ENCODE measurements at places on chromosomes 6 and 20. TPM values are rescaled to one million over a fixed set of nuclear protein-coding genes. Genes with fewer than 3 reads are reported as not detected.

DNA sequence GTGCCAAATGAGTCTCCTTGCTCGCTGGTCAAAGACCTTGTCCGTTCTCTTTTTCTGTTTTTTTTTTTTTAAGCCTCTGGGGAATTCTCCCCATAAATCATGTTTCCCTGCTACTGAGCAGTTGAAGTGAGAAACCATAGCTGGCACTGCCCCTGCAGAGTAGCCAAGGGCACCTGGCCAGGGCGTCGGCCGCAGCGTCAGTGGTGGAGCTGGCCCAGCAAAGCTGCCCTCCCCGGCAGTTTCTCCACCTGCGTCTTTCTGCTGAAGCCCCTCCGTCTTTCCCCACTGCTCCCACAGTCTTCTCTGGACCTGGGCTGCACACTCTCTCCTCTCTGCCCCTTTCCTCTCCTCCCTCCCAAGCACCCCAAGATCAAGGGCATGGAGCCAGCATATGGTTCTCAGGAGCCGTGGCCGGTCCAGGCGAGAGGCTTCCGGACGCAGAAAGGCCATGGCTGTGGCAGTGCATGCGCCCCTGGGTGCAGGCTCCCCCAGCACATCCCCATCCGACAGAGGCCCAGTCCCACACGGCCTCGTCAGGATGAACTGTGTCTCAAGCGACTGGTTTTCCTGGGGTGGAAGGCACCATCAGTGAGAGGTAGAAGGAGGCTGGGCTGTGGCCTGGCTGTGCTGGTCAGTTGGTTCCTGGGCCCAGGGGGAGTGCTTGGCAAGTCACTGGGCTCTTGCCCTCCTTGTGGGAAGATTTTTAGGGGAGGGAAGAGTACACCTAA is 218.1 kb downstream of the ERMARD start:
- peak; percentile 41 for DNase-seq

DNA sequence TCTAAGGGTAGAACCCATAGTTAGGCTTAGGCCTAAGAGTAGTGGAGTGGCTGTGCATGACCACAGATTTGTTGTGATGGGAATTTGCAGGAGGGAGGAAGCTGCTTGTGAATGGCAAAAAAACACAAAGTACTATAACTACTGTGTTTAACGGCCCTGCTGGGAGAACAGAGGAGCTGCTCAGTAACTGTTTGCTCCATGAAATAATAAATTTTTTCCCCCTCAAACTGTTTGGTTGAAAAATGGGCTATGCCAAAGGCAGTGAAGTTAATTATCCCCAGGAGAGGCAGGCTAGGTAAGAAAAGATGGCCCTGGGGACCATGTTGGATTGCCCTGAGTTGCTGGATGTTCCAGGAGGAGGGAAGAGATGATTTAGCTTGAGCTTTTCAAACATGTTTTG is 256.5 kb upstream of the PRND start:
- no peak for DNase-seq

DNA sequence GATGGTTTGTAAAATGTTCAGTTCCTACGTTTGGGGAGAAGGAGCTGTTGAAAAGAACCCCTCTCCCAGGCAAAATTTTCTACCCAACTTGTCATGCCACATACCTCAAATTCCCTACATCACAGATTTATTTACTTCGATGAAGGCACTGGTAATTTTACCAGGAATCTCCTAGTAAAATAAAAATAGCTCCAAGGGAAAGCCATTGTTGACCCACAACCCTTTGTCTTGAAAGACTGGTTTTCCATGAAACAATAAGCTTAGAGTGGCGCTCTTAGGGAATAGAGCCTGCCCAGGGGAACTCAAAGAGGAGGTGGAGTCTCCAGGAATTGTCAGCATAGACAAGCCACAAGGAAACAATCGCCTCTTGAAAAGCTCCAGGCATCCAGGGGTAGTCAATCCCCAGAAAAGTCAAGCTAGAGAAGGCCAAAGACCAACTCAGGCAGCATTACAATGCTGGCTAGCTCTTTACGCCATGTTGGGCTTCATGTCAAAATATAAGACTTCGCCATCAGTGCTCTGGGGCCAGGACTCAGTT is 99.2 kb upstream of the RREB1 start:
- DNase-seq: no peak

GRCh38 chr20:32337937-32338661 is 20.0 kb upstream of the ASXL1 start:
- no peak for DNase-seq

Gene DEFB132
- total RNA-seq: not detected

GRCh38 chr20:33351696-33352095 is 49.6 kb downstream of the CDK5RAP1 start:
- DNase-seq: no peak

Gene ZSCAN31
- 8.2 TPM for total RNA-seq

GRCh38 chr6:41723530-41724227 is 11.7 kb downstream of the TFEB start:
- peak; percentile 91 for DNase-seq

DNA sequence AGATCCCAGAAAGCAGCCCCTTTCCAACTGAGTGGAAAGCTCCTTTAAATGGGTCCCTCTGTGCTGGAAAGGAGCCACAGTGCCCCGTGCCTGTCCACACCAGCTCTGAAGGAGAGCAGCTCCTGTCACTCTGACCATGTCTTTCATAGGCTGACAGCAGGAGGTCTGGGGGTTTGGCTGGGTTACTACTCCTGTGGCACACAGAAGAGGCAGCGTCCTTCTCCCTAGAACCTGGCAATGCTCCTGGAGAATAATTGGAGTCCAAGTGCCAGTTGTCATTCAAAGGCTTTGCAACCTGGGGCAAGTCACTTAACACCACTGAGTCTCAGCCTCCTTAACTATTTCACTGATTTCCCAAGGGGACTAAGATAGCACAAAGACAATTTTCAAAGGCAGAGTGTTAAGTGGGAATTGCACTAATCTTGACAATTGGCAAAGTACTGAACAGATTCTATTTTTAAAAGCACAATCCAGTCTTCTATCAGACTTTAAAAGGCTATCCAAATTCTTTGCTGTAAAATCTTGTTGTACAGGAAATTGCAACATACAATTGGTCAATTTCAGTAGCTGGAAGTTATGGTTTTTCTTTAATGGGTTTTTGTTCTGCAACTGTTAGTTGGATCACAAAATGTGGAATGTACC is 457.2 kb downstream of the KIF16B start:
- no peak for DNase-seq

Gene LPIN3
- total RNA-seq: 85.0 TPM

DNA sequence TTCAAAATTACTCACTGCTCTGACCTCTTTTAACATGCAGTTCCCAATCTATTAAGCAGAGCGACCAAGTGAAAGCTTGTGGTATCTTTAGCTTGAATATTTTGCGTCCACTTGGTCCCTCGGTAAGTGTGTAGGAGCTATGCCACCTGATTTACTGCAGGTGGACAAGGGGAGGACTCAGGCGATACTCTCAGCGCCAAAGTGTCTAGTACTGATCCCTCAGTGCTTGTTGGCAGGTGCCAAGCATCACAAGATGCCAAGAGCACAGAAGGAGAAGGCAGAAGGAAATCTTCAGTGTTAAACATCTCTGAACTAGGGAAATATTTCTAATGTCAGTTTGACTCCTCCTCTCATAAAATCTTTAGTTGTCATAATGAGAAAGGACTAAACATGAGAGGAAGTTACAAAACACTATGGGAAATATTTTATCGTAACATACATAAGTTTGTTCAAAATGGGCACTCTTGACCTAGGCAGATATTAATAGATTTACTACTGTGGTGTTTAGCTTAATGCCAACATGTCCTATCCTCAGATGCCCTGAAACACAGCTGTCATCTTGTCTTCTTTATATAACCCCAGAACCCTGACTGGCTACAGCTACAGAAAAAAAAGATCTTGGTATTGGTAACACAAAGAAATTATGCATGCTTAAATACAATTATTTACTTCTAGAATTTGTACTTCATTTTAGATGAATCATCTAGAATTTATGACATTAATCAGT is 19.5 kb downstream of the NHLRC1 start:
- DNase-seq: no peak

- no peak for DNase-seq
Measured at GRCh38 chr20:60470366-60470765, 512.1 kb downstream of the CDH26 start.

DNA sequence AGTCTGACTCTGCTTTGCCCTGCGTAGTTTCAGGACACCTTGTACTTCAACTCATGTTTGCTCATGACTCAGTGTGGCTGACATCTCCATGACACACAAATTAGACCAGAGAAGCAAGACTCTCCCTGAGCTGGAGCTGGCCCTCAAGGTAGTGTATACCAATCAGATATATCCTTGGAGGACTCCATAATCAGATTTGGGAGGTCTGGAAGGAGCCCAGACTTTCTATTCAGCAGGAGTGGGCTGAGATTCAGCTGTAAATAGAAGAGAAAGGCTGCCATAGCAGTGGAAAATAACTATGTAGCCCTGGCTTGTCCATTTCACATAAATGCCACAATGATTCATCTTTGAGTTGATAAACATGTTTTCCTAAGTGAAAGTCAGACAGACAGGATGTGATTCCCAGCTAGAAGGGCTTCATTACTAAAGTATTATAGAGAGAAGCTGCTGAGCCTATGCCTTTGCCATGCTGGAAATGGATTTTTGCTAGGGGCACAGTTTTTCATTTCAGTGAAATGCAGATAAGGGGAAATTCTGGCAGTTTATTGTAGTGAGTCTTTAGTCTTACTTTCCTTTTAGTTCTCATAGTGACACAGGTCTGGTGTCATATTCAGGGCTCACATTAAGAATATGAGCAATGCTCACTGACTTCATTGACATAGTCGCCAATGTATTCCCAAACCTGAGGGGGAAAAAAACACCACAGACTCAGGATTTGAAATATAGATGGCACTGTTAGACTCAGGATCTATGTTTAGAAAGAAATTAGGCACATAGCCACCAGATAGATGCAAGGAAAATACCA is 95.3 kb downstream of the CLVS2 start:
- no peak for DNase-seq

Gene PDYN
- total RNA-seq: not detected

GRCh38 chr6:154410619-154411072 is 54.0 kb upstream of the IPCEF1 start:
- no peak for DNase-seq

DNA sequence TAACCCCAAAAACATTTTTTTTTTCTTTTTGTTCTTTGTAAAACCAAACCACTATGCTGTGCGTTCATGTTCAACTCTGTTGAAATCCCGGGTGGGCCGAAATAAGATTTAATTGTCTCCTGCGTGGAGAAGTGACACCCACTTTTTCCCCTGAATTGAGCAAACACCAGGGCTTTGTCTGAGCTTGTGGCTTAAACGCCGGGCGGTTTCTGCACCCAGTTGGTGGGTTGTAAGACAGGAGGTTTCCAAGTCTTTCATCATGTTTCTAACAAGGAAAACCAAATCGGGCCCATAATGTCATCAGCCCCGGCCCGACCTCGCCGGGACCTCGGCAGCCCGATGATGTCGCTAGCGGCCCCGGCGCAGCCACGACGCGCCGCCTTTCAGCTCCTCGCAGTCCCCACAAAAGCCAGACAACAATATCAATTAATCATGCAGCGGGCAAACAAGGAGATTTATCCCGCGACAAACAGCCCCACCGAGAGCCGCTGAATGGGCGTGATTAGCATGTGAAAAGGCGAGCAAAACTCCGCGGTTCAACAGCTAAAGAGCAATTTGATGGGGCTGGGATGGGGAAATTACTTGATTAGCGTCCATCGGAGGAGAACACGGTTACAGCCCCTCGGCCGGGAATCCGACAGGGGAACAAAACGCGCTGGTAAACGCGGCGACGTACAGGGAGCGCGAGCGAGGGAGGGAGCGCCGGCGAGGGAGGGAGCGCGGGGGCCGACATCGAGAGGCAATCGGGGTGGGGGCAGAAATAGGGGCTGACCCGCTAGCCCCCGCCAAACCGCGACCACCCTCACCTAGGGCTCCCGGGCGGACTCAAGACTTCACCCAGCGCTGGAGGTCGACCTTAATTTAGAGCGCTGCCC is 5.3 kb downstream of the LINC00237 start:
- DNase-seq: peak; percentile 48

Gene TGM2
- 31.4 TPM for total RNA-seq

- DNase-seq: no peak
Measured at GRCh38 chr6:159082039-159082815, 37.4 kb upstream of the TAGAP start.

Gene RBBP8NL
- 16.2 TPM for total RNA-seq

- no peak for DNase-seq
Measured at GRCh38 chr20:60867589-60867988, 384.5 kb upstream of the CDH4 start.

Gene NXT1
- total RNA-seq: 5.4 TPM

- DNase-seq: no peak
Measured at GRCh38 chr6:162123797-162124196, 603.8 kb downstream of the PRKN start.

- DNase-seq: no peak
Measured at GRCh38 chr6:35148167-35148741, 7.1 kb upstream of the TCP11 start.

GRCh38 chr20:36439040-36439730 is 102.1 kb upstream of the MYL9 start:
- peak; percentile 85 for DNase-seq

- DNase-seq: no peak
Measured at GRCh38 chr6:119032428-119032827, 46.0 kb downstream of the FAM184A start.

DNA sequence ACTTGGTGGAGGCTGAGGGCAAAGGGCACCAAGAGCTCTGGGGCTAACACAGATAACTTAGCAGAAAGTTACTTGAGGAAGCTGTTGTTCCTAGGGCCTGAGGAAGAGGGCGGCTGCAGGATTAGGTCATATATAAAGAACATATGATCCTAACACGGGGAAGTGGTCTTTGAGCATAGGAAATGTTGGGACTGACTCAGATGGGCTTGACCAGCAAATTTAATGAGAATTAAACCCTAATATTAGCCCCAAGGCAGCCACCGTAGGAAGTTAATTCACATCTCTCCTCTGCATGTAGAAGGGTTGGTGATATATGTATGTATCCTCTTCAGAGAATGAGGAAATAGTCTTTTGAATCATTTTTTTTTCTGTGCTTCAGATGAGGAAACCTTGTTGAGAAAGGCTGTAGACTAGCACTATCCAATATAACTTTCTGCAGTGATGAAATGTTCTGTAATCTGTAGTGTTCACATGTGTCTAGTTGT is 9.2 kb upstream of the ZBTB9 start:
- DNase-seq: no peak

DNA sequence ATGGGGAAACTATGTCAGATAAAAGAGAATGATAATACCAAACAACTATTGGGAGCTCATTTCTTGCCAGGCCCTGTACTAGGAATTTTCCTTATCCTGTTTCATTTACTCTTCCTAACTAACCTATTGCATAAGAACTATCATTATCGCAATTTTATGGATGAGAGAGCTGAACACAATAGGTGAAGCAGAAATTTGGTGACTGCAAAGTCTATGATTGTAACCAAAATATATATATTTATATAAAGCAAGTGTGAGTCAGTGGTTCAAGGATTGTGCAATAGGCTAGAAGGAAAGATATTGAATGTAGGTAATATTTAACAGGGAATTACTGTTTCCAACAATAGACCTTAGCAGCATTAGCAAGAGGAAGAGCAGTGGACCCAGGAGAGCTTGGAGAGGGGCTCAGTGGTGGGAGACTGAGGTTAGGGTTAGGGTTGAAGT is 181.1 kb upstream of the TENT5A start:
- no peak for DNase-seq

GRCh38 chr20:23112595-23112994 is 26.5 kb upstream of the CD93 start:
- DNase-seq: no peak
